ENCODE measurements at places on chromosomes 11 and 22.

DNA sequence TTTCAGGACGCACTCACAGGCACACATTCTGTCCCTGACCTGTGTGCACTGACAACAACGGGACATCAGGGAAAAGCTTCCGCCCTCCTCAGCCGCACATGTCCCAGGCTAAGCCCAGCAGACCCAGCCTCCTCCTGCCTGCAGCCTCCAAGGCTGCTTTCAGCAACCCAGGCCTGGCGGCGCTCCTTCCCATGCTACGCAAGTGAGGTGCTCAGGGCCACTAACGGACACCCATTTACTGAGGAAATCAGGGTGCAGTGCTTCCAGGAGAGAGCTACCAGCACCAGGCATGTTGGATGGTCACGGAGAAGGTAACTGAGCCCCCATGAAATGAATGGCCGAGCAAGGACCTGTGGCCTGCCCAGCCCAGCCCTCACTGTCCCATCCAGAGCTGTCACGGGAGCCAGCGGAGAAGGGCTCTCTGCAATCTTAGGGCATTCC lies 6.9 kb downstream of the MOB2 start:
- DNase-seq = no peak

DNA sequence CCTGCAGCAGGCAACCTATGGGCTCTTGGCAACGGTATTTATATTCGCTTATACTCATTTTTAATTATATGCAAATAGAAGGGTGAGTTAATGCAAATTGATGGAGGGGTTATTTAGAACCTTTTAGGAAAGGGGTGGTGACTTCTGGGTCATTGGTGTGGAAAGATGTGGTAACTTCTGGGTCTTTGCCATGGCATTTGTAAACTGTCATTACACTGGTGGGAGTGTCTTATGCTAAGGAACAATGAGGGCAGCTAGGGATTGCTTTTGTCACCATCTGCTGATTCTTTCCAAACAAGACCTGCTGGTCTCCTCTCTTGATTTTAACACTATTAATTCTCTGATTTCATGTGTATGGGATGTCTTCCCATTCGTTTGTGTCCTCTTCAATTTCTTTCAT lies 11.7 kb upstream of the KAT5 start:
- no peak for DNase-seq

DNA sequence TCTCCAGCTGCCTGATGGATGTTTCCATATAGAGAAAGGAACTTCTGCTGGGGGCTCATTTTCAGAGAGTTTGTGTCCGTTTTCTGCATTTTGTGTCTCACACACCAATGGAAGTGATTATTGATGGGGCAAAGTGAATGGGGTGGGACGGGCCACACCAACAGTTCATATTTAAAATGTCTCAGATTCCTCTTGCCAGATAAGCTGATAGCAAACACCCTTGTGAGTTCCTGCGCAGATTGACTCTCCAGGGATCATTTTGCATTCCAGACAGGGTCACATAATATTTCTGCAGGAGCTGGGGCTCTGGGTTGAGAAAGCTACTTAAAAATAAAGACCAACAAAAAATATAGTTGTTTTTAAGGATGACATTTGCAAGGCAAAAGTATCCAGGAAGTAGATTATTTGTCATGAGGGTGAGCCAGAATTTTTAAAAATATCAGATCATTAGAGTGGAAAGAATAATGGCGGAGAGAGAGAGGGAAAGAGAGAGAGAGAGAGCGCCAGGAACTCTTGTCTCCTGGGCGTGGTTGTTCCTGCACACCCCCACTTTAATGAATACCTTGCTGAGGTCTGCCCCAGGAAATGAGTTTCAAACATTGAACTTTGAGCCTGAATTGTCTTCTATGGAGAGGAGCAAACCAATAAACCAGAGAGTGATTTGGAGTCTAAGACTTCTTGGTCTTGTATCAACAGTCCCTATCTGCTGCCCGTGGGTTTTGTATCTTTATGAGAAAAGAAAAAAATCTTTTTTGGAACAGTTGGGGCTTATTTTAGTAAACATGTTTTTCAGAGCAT lies 33.3 kb downstream of the MICAL2 start:
- no peak for DNase-seq

GRCh38 chr22:47094861-47095330 lies 332.4 kb downstream of the TBC1D22A start:
- DNase-seq = no peak

GRCh38 chr11:119700536-119701346 lies 28.3 kb downstream of the NECTIN1 start:
- no peak for DNase-seq

GRCh38 chr11:72007089-72007476 lies 8.4 kb downstream of the IL18BP start:
- no peak for DNase-seq

DNA sequence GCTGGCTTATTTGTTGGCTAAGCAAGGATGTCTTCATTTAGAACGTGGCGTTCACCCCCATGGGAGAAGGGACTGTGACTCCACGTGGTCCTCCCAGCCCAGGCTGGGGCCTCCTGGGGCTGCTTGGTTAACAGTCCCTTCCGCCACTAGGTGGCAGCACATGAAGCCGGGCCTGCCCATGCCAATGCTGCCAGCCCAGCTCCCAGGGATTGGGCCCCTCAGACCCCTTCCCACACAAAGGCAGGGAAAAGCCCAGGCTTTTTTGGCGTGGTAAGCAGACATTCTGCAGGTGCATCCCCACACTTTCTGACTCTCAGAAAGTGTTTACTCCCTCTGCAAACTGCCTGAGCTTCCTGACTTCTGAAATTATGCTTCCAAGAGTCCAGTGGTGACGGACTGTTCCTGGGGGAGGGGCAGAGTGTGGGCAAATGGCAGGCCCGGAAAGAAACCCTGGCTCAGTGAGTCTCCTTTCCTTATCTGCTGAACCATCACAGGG lies 3.1 kb downstream of the CBX6 start:
- DNase-seq = peak; percentile 66

- no peak for DNase-seq
Observed at GRCh38 chr22:30416403-30416802, 9.2 kb upstream of the MTFP1 start.

DNA sequence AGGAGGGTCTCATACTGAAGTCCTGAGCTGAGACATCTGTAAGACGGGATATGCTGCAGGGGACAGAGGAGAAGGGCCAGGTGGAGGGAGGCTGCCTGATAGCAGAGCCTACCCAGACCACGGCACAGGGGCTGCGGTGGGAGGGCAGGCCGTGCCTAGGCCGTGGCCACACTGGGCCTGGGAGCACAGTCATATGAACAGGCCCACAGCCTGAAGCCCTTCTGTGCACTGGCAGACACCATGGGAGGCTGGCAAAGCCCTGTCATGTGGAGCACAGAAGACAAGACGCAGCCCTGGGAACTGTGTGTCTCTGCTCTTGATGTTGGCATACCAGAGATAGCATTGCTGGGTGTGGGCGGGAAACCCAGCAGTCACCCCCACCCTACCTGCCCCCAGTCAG lies 3.3 kb downstream of the SPATA19 start:
- DNase-seq = no peak

GRCh38 chr11:46457659-46458424 lies 66.3 kb upstream of the CHRM4 start:
- no peak for DNase-seq

DNA sequence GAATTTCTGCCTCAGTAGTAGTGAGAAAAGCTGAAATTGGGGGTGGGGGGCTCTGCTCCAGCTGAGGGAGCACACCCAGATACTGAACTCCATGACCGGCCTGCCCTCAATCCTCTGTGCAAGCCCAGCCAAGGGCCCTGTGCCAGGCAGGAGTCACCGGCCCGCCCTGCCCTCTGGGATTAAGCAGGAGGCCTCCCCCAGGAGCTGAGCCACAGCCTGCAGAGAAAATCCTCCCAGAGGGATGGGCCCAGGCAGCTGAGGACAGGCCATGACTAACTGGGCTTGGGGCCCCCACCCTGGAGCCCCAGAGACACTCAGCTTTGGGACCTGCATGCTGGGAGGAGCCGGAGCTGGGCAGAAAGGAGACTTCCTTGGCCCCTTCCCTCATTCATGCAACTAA lies 48.8 kb downstream of the MN1 start:
- no peak for DNase-seq

GRCh38 chr22:20242393-20243175 lies 25.5 kb downstream of the RTN4R start:
- DNase-seq = no peak

DNA sequence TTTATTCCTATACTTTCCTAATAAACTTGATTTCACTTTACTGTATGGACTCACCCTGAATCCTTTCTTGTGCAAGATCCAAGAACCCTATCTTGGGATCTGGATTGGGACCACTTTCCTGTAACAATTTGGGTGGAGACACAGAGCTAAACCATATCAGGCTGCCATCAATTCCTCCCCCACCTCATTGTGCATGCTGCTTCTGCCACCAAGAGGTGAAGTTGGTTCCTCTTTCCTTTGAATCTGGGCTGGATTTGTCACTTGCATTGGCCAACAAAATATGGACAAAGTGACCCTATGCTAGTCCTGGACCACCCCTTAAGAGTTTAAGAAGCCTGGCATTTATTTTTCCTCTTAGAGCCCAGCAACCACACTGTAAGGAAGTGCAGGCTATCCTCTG lies 39.4 kb upstream of the CEP295 start:
- DNase-seq = no peak

DNA sequence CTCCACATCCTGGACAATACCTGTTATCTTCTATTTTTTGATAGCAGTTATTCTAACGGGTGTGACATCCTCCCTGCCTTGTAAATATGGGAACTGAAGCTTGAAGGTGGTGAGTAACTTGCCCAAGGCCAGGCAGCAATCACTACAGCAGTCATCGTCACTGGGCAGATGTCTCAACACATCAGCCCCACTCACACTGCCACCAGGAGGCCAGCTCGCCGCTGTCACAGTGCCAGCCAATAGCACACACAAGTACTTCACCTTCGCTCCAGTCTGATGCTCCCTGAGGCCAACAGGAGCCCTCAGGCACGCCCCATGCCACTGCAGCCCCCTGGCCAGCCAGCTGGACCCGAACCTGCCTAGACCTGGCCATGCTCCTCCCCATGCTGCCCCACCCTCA lies 4.9 kb upstream of the TTLL1 start:
- DNase-seq = peak; percentile 24

DNA sequence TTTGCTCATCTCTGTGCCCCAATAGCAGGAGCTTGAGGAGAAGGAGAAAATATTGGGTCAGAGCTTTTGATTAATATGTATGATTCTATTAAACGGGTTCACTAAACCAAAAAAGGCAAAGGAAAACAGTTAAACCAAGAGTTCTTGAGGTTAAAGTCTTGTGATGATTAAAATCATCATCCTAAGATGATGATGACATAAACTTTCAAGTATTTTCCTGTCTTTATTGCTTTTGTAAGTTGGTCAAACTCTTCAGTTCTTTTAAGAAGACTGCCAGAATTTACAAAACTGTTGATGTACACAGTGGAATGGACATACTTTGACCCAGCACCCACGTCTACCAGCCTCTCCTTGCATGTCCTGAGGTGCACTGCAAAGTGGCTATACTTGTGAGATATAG lies 41.0 kb downstream of the FDX1 start:
- no peak for DNase-seq

DNA sequence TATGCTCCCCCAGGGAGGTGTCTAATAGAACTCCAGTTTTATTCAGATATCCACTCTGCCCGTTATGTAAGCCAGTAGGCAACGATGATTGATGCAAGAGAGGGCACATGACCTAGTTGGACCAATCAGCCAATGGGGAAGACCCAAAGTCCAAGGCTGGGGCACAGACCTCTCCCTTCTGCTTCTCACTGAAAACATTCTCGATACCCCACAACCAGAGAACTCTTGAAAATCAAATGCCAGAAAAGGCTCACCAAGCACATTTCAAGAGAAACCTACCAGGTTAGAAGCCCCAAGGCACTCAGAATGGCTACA lies 7.4 kb downstream of the HIRA start:
- no peak for DNase-seq

DNA sequence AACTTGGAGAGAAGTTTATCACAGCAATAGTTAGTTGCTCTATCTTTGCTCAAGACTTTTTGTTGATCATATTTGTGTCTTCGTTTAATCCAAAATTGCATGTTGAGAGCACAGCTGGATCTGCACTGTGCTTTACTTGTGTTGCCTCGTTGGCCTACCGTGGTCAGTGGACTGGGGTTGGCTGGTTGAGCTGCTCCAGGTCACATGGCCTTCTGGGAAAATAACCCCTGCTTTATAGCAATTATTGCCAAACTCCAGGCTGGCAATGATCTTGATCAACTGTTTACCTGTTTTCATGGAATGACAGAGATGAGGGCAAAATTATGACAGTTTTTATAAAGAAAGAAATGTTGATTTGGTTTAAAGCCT lies 5.7 kb upstream of the PLET1 start:
- no peak for DNase-seq

- DNase-seq = no peak
Observed at GRCh38 chr11:119789766-119790407, 60.9 kb upstream of the NECTIN1 start.

DNA sequence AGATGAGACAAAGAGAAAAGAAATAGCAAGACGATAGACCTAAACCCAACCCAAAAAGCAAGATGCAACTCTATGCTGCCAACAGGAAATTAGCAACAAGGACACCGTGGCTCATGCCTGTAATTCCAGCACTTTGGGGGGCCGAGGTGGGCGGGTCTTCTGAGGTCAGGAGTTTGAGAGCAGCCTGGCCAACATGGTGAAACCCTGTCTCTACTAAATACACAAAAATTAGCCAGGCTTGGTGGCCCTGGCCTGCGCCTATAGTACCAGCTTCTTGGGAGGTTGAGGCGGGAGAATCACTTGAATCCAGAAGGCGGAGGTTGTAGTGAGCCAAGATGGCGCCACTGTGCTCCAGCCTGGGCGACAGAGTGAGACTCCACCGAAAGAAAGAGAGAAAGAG lies 24.3 kb upstream of the IL10RA start:
- DNase-seq = no peak

GRCh38 chr11:126134461-126135155 lies 71.9 kb upstream of the CDON start:
- no peak for DNase-seq

GRCh38 chr11:616320-617198 lies 809 bp upstream of the IRF7 start:
- no peak for DNase-seq

DNA sequence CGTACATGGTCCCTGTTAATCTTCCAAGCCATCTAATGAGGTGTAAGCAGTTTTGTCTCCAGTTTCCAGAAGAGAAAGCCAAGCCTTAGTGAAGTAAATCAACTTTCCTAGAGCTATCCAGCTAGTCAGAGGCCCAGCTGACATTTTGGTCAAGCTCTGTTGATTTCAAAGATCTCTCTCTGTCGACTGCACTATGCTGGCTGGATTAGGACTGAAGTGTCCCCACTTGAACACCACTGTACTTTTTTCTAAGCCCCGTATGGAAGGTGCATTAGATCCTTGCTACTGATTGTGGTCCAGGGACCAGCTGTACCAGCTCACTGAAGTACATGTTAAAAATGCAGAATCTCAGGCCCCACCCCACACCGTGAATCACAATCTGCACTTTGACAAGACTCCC lies 176.5 kb upstream of the NAV2 start:
- DNase-seq = no peak

All from hematopoietic multipotent progenitor cell (in vitro differentiated cells).